ENCODE measurements at places on chromosomes 2 and 18. TPM values are rescaled to one million over a fixed set of nuclear protein-coding genes. Genes with fewer than 3 reads are reported as not detected.

- DNase-seq = no peak
- H3K36me3 ChIP-seq = no peaks in the 10 kb centered on the region
- H3K27me3 ChIP-seq = no peaks in the 10 kb centered on the region
- no peak overlapping the region for H3K4me3 ChIP-seq
Measured at GRCh38 chr2:62291517-62292137, 95.7 kb downstream of the B3GNT2 start.

DNA sequence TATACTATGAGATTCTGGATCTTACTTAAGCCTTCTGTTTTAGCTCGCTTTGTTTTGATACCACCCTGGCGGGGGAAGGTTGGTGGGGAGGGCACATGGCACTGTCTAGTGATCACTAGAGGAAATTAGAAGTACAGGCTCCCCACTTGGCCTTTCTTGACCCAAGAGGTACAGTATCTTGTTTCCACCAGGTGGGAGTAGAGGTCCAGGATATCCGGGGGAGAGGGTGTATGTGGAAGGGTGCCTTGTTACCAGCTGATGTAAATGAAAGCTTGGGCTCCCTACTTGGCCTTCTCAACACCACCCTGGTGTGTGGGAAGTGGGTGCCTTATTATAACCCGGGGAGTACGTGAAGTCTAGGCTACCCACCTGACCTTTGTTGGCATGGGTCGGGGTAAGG lies 7.5 kb downstream of the GALNT1 start:
- no peak overlapping the region for H3K4me3 ChIP-seq
- no peak for DNase-seq
- H3K27me3 ChIP-seq = no peaks in the 10 kb centered on the region
- H3K27ac ChIP-seq = no peak overlapping the region
- no peaks in the 10 kb centered on the region for H3K4me1 ChIP-seq

- H3K4me3 ChIP-seq = no peak overlapping the region
- H3K27ac ChIP-seq = no peak overlapping the region
- H3K36me3 ChIP-seq = no peaks in the 10 kb centered on the region
- H3K27me3 ChIP-seq = no peaks in the 10 kb centered on the region
- no peak for DNase-seq
- H3K4me1 ChIP-seq = no peaks in the 10 kb centered on the region
Measured at GRCh38 chr2:138439733-138440132, 61.8 kb upstream of the SPOPL start.

- DNase-seq = peak; percentile 84
- H3K4me1 ChIP-seq = peaks cover 3% of the 10 kb centered on the region
- no peaks in the 10 kb centered on the region for H3K36me3 ChIP-seq
- peak overlapping the region; percentile 55 for H3K4me3 ChIP-seq
- H3K27me3 ChIP-seq = no peaks in the 10 kb centered on the region
- H3K27ac ChIP-seq = peak overlapping the region; percentile 67
Measured at GRCh38 chr18:57437766-57438671, 2.8 kb downstream of the ONECUT2 start.

GRCh38 chr2:23029111-23029510 lies 355.9 kb upstream of the KLHL29 start:
- no peaks in the 10 kb centered on the region for H3K36me3 ChIP-seq
- H3K4me3 ChIP-seq = no peak overlapping the region
- H3K4me1 ChIP-seq = no peaks in the 10 kb centered on the region
- DNase-seq = no peak
- H3K27me3 ChIP-seq = no peaks in the 10 kb centered on the region

- H3K27me3 ChIP-seq = no peaks in the 10 kb centered on the region
- no peak overlapping the region for H3K4me3 ChIP-seq
- no peaks in the 10 kb centered on the region for H3K36me3 ChIP-seq
- H3K4me1 ChIP-seq = no peaks in the 10 kb centered on the region
- DNase-seq = no peak
Measured at GRCh38 chr2:204255526-204255925, 289.7 kb upstream of the PARD3B start.

GRCh38 chr18:62555135-62555534 lies 32.3 kb downstream of the ZCCHC2 start:
- H3K4me3 ChIP-seq = no peak overlapping the region
- no peaks in the 10 kb centered on the region for H3K27me3 ChIP-seq
- H3K36me3 ChIP-seq = peaks cover 21% of the 10 kb centered on the region
- no peak overlapping the region for H3K27ac ChIP-seq
- DNase-seq = no peak

DNA sequence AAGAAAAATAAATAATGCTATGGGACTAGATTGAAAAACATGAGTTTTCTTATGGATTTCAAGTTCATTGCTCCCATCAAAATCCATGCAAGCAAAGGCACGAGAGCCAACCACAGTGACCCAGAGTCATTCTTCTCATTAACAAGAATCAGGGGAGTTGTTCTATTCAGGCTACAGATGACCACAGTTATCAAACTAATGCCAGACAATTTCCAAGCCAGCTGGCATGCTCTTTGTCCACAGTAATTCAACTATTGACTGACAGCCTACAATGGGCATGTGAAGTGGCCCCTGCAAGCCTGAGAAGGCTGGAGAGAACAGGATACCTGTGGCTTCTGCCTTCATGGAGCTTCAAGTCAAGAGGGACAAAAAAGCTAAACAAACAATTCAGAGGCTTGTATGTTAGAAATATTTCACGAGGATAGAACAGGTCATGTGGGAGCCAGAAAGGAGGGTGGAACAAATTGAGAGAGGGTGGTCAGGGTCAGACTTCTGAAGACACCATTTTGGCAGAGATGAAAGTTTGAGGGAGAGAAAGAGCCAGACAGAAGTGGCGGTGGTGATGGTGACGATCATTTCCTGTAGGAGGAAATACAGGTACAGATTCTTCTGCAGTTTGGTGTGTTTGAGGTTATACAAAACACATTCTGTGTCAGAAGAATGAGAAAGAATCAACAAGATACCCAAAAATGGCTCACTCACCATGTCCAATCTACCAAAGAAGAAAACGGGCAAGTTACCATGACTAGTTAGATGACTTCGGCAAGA lies 732.4 kb downstream of the RNF144A start:
- no peaks in the 10 kb centered on the region for H3K4me1 ChIP-seq
- no peak overlapping the region for H3K27ac ChIP-seq
- no peak for DNase-seq
- H3K4me3 ChIP-seq = no peak overlapping the region
- no peaks in the 10 kb centered on the region for H3K27me3 ChIP-seq

- H3K36me3 ChIP-seq = no peaks in the 10 kb centered on the region
- no peak overlapping the region for H3K27ac ChIP-seq
- H3K4me1 ChIP-seq = no peaks in the 10 kb centered on the region
- H3K27me3 ChIP-seq = no peaks in the 10 kb centered on the region
Measured at GRCh38 chr2:33665039-33665438, 65.9 kb upstream of the FAM98A start.

DNA sequence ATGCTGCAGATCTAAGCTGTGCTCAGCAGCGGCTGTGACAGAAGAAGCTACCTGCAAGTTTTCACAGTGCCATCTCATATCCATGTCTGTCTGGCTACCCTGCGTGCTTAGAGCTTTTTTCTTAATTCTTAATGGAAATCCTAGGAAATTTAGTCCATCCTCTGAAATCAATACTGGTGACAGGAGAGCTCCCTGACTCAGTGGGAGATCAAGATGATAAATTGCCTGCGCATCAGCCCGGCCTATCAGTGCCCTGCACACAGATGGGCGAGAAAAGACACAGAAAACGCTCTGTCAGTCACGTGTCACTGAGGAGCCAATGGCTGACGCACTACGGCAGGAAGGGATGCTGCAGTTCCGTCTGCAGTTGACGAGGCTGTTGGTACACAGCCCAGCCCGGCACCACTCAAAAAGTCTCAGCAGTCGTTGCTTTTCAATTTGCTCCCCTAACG lies 819.6 kb upstream of the FSHR start:
- no peaks in the 10 kb centered on the region for H3K27me3 ChIP-seq
- DNase-seq = peak; percentile 16
- no peak overlapping the region for H3K27ac ChIP-seq
- no peak overlapping the region for H3K4me3 ChIP-seq

GRCh38 chr2:239949075-239949474 lies 76.1 kb downstream of the NDUFA10 start:
- no peak overlapping the region for H3K27ac ChIP-seq
- no peaks in the 10 kb centered on the region for H3K4me1 ChIP-seq
- H3K4me3 ChIP-seq = no peak overlapping the region
- DNase-seq = no peak
- no peaks in the 10 kb centered on the region for H3K27me3 ChIP-seq
- H3K36me3 ChIP-seq = no peaks in the 10 kb centered on the region

- H3K4me3 ChIP-seq = peak overlapping the region; percentile 83
- peak overlapping the region; percentile 91 for H3K27ac ChIP-seq
- peaks cover 44% of the 10 kb centered on the region for H3K4me1 ChIP-seq
- H3K36me3 ChIP-seq = no peaks in the 10 kb centered on the region
- no peaks in the 10 kb centered on the region for H3K27me3 ChIP-seq
Measured at GRCh38 chr18:74496508-74497323, 553 bp downstream of the CNDP2 start.

GRCh38 chr2:241542278-241542605 lies 16.3 kb upstream of the BOK start:
- no peak for DNase-seq
- no peaks in the 10 kb centered on the region for H3K36me3 ChIP-seq
- H3K4me3 ChIP-seq = no peak overlapping the region
- no peaks in the 10 kb centered on the region for H3K27me3 ChIP-seq

GRCh38 chr2:210540900-210541289 lies 15.5 kb upstream of the CPS1 start:
- H3K27me3 ChIP-seq = no peaks in the 10 kb centered on the region
- no peak for DNase-seq
- H3K36me3 ChIP-seq = no peaks in the 10 kb centered on the region
- H3K4me3 ChIP-seq = peak overlapping the region; percentile 29
- peaks cover 40% of the 10 kb centered on the region for H3K4me1 ChIP-seq

DNA sequence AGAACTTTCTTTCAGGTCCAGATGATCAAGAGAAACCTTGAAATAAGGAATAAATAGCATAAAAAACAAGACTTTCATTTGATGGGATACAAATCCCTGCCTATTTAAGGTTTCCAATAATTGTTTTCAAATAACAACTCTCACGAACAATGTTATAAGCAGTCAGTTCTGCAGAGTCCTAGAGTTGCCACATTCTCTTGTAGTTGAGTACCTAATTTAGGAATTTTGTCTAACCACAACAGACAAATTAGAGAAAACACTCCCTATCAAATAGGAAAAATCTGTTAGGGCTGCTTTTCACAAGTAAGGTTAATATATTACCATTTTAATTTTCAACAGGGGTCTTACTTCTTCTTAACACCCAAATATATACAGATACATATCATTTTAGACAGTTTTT lies 130.1 kb upstream of the CDH20 start:
- H3K4me1 ChIP-seq = no peaks in the 10 kb centered on the region
- H3K4me3 ChIP-seq = no peak overlapping the region
- H3K36me3 ChIP-seq = no peaks in the 10 kb centered on the region
- H3K27ac ChIP-seq = no peak overlapping the region
- DNase-seq = no peak
- H3K27me3 ChIP-seq = no peaks in the 10 kb centered on the region

- H3K4me3 ChIP-seq = no peak overlapping the region
- H3K4me1 ChIP-seq = no peaks in the 10 kb centered on the region
- DNase-seq = no peak
- H3K36me3 ChIP-seq = no peaks in the 10 kb centered on the region
- H3K27ac ChIP-seq = no peak overlapping the region
Measured at GRCh38 chr2:195489101-195489500, 167.9 kb upstream of the SLC39A10 start.

The HOXD12 gene
- not detected for total RNA-seq

The ZC3H6 gene
- 3.3 TPM for total RNA-seq

The BZW1 gene
- total RNA-seq = 213 TPM

The STON1 gene
- total RNA-seq = 1.7 TPM

The TSN gene
- 29.1 TPM for total RNA-seq

The SPATA3 gene
- total RNA-seq = not detected

The LINC00305 gene
- not detected for total RNA-seq

The ADNP2 gene
- total RNA-seq = 8.2 TPM

All from right lobe of liver (tissue), 6 donors.